ENCODE measurements at places on chromosomes 12 and 14.

GRCh38 chr14:50260511-50260910 is 29.1 kb upstream of the SOS2 start:
- DNase-seq = no peak

- DNase-seq = no peak
These were observed 502.4 kb upstream of the ATP2B1 start for GRCh38 chr12:90211017-90211416.

- DNase-seq = no peak
These were observed 74.4 kb downstream of the RIMBP2 start for GRCh38 chr12:130641533-130642184.

DNA sequence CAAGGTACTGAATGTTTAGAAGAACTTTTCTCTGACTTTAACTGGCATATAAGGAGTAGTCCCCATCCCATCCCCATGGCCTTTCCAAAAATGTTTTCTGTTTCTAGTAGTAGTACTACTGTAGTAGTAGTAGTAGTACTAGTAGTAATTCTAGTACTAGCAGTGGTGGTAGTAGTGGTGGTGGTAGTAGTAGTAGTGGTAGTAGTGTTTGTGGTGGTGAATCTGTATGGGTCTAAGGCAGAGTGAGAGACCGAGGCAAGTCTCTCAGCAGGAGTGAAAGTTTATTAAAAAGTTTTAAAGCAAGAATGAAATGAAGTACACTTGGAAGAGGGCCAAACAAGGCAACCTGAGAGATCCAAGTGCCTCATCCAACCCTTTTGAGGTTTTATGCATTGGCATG is 58.6 kb downstream of the FOXN4 start:
- no peak for DNase-seq

- DNase-seq = peak; percentile 80
These were observed 34.9 kb downstream of the KRT80 start for GRCh38 chr12:52156757-52157565.

DNA sequence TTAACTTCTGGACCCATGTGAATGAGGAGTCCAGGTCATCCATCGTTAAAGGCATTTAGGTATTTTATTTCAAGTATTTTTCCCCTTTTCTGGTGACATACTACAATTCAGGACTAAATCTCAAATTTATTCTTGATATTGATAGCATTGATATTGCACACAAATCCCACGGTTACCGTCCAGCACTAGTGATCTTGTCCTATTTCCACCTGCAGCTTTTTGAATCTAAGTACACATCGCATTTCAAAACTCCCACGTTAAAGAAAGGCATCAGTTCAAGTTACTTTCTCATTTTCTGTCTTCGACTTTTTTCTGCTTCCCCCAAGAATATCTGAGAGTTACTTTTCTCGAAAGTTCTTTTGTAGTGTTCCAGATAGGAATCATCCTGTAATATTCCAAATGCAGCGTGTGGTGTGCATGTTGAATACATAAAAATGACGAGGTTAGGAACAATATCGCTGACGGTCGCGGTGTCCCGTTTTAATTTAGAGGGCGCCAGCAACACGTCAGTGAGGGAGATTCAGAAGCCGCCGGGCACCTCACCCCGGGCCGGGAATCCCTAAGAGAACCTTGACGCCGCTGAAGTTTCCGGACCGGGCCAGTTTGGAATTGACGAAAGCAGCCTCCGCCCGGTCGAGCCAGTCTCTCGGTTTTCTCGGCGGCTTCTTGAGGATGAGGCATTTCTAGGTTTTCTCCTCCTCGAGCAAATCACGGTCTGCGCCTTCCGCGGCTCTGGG is 569 bp upstream of the RGS6 start:
- DNase-seq = no peak

- no peak for DNase-seq
These were observed 155.9 kb downstream of the SLC41A2 start for GRCh38 chr12:104802208-104802607.

Data from activated CD4-positive, CD25-positive, alpha-beta regulatory T cell treated with anti-CD3 and anti-CD28 coated beads, Interleukin-2, amount 50 U/mL, for 72 hours (primary cell).